Large intestine (tissue), 12 donors: ENCODE measurements at places on chromosomes 13 and 19.
A peak's percentile ranks its signal among the peaks of the same experiment; 100 is the strongest.

DNA sequence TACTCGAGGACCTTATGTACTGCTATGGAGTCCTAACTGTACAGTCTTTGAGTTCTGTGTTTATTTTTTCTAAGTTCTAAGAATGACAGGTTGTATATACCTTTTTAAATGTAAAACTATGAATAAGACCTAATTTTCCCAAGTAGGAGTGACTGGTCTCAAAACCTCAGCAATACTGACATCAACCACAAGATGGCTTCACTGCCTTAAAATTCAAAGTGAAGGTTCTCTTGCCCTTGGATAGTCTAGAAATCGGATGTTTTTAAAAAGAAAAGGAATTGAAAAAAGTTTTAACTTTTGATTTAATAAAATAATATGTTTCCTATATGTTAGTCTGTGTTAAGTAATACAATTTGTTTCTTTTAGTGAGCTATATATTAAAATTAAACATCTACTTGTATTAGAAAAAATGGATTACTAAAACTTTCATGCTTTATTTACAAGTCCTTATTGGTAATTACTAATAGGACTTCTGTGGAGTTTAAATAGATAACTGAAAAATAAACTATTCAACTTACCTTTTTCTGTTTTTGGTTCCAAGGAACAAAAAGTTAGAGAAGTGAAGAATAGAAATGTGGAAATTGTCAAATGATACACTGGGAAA is 52.0 kb downstream of the TDRD3 start:
- peak; percentile 9 for DNase-seq
- no peaks in the 10 kb centered on the region for H3K36me3 ChIP-seq
- H3K4me1 ChIP-seq, result no peaks in the 10 kb centered on the region
- H3K27ac ChIP-seq, result no peak overlapping the region
- no peaks in the 10 kb centered on the region for H3K27me3 ChIP-seq
- no peak overlapping the region for H3K4me3 ChIP-seq

DNA sequence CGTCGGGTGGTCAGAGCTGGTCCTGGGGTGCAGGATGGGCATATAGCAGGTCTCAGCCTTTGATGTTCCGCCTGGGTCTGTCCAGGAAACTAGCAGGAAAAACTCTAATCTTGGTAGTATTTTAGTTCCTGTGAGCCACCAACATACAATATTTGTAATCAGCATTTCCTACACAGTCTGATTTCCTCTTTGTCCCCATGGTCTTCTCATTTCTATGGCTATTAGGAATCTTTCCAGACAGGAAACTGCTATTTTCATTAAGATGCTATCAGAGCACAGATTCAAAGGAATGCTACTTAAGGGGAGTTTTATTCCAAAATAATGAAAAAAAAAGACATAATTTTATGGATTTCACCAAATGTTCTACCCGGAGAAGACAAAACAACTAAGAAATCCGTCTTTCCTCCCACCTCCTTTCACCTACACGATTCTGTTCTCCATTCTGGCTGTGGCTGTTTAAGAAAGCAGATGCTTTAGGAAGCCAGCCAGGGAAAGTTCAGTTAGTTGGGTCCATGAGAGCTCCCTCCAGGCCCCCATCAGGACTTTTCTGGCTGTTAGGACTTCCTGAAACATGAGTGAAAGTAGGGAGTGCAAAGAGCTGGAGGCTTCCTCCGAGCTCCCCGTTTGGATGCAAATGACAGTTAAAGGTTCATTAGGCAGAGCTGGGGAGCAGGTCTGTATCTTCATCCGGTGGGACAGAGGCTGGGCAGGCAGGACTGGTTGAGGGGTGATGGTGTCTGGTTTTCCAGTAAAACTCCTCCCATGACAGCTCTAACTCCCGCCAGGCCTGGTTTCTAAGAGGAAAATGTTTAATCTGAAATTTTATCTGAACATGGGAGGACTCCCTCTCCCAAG is 36.3 kb downstream of the SHISA2 start:
- H3K27ac ChIP-seq, result no peak overlapping the region
- H3K4me1 ChIP-seq, result no peaks in the 10 kb centered on the region
- no peak overlapping the region for H3K4me3 ChIP-seq
- no peak for DNase-seq
- no peaks in the 10 kb centered on the region for H3K36me3 ChIP-seq
- H3K27me3 ChIP-seq, result peaks cover 8% of the 10 kb centered on the region

DNA sequence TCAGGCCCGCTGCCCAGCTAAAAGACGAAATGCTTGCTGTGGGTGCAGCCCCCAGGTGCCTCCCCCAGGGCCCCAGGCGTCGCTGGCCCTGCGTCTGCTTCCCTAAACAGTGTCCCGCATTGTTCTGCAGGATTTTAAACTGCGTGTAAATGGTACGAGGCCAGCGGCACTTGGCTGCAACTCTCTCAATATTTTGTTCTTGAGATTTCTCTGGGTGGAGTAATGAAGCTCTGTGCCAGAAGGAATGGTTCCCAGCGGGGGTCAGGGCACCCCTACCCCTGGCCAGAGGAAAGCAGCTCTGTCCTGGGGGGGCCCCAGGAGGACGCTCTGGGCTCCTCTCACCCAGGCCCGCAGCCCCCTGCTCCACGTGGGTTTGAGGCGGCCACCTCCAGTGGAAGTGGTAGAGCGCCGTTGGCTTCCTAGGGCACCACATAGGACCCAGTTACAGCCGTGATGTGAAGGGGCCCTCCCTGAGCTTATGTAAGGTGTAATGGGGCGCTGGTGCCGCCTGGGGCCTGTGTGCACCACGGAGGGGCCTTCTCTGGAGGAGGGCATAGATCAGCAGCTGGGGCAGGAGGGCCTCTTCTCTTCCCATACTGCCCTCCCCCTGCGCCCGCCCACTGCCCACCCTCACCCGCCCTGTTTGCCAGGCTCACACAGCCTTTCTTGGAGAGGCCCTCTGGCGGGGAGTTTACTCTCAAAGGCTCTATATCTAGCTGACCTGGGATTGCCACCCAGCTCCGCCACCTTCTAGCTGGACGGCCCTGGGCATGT is 19.8 kb downstream of the PAK4 start:
- H3K4me3 ChIP-seq, result peak overlapping the region; percentile 5
- H3K27me3 ChIP-seq, result no peaks in the 10 kb centered on the region
- DNase-seq, result peak; percentile 92
- peaks cover 49% of the 10 kb centered on the region for H3K4me1 ChIP-seq

GRCh38 chr19:55528030-55528803 is 8.7 kb downstream of the SBK2 start:
- peaks cover 5% of the 10 kb centered on the region for H3K27me3 ChIP-seq
- peak; percentile 30 for DNase-seq
- no peak overlapping the region for H3K4me3 ChIP-seq
- H3K27ac ChIP-seq, result no peak overlapping the region

DNA sequence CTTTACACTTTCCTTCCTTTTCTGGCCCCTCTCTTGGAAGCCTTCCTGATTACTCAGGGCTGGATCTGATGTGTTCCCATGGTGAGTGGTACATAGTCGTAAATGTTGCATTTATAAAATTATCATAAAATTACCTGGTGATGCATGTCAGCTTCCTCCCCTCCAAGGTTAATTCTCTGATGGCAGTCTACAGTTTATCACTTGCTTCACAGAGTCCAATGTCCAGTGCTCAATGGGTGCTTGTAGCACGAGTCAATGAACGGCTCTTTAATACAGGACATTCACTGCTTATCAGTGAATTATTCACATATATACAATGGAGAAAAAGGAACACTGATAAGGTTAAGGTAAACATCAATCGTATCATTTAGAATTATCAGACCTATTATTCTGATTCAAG is 27.0 kb upstream of the OXGR1 start:
- H3K27me3 ChIP-seq, result no peaks in the 10 kb centered on the region
- peak overlapping the region; percentile 27 for H3K27ac ChIP-seq
- peak; percentile 89 for DNase-seq
- H3K4me3 ChIP-seq, result no peak overlapping the region
- H3K36me3 ChIP-seq, result no peaks in the 10 kb centered on the region

DNA sequence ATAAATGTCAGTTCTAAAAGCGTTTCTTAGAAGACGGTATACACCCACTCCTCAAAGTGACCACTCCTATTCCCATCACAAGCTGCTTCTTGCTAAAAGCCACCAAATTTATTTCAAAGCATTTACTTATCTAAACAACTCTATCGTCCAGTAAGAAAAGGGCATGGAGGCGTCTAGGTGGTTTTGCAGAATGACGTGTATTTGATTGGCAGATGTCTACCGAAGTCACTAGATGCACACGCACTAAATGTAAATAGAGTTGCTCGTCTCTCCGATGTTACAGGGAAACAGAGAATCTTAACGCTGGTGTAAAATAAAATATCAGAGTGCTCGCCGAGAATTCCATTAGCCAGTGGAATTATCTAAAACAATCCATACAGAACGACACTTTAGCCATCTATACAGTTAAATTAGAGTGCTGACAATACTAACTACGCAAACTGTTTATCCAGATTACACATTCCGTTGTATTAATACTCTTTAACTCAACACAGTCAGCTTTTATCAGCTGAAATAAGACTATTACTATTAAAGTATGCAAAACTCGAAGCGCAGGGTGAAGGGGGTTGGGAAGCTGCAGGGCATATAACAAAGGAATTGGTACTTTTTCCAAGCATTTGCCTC is 1.9 kb downstream of the KLF12 start:
- no peaks in the 10 kb centered on the region for H3K27me3 ChIP-seq
- H3K36me3 ChIP-seq, result no peaks in the 10 kb centered on the region
- peak; percentile 32 for DNase-seq

DNA sequence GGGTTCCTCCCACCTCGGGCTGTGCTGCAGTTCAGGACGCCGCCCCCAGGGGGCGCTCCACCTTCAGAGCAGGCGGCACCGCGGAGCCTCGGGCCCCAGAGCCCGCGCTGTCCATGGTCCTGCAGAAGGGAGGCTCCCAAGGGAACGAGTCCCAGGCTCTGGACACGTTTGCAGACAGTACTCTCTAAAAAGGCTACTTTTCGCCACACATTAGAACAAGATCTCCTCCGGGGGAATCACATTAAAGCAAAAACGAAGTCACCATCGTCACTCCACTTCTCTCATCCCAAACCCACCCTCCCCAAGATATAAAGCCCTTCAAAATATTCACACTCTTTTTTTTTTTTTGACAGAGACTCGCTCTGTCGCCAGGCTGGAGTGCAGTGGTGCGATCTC is 4.6 kb upstream of the SIGLEC10 start:
- H3K4me3 ChIP-seq, result no peak overlapping the region
- H3K27ac ChIP-seq, result no peak overlapping the region
- no peaks in the 10 kb centered on the region for H3K36me3 ChIP-seq

DNA sequence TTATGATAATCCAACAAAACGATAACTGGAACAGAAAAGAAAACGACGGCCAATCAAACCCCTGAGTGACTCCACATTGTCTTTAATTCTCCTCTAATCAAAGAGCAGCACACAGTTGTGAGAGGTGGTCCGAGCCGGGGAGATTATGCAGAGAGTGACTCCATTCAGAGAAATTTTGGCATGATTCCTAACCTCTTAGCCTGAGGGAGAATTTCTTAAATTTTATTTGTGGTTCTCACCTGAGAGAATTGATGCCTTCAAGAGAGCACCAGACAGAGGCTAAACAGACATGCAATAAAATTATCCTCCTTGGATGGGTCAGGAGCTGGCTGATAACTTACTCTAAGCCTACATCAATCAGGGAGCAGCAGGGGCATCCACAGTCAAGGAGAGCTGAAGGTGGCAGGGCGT is 310.0 kb upstream of the KLF12 start:
- no peaks in the 10 kb centered on the region for H3K27me3 ChIP-seq
- no peak overlapping the region for H3K27ac ChIP-seq
- H3K4me3 ChIP-seq, result no peak overlapping the region

GRCh38 chr13:64718116-64718515 is 2512.0 kb downstream of the PCDH9 start:
- H3K36me3 ChIP-seq, result no peaks in the 10 kb centered on the region
- H3K4me3 ChIP-seq, result no peak overlapping the region
- DNase-seq, result no peak
- no peaks in the 10 kb centered on the region for H3K4me1 ChIP-seq
- no peak overlapping the region for H3K27ac ChIP-seq

DNA sequence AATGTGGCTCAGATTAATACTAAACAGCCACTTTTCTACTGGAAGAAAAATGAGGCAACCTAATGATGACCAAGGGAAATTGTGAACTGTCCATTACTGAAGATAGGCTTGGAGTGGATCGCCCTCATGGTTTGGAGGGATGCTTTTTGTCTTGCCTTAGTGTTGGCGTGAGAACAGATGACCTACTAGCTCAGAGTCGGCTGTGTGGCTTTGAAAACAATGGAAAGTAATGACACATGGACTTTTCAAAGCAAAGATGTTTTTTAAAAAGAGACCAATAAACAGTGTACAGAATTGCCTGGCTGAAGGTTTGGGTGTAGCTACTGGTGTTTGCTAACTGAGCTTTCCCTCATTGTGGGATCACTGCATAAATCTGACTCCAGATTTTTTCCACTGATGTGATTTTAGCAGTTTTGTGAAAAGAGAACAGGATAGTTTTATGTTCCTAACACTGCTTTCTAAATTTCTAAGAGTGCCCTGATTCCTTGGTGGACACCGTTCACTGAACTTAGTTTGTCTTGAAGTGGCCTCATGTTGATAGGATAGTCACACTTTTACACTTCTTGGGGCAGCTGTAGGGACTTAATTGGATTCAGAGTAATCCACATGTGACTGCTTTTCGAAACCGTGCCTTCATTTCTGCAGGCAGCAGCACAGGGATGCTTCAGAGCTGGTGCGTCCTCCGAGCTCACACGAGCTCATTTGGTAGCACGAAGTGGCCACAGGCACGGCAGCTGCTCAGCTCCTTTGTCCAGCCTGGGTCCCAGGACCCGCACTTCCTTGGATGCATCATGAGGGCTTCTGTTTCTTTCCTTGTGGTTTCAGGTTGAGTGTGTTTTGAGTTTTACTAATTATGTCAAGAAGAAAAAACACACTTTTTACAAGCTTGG is 4.3 kb downstream of the CEBPG start:
- H3K27me3 ChIP-seq, result no peaks in the 10 kb centered on the region
- DNase-seq, result no peak
- H3K27ac ChIP-seq, result peak overlapping the region; percentile 94
- H3K4me1 ChIP-seq, result peaks cover 40% of the 10 kb centered on the region
- H3K36me3 ChIP-seq, result peaks cover 27% of the 10 kb centered on the region

GRCh38 chr13:65260946-65261891 is 1968.9 kb downstream of the PCDH9 start:
- H3K27me3 ChIP-seq, result no peaks in the 10 kb centered on the region
- H3K27ac ChIP-seq, result no peak overlapping the region

- peak overlapping the region; percentile 11 for H3K27ac ChIP-seq
- H3K4me1 ChIP-seq, result peaks cover 32% of the 10 kb centered on the region
Observed at GRCh38 chr19:49567861-49568441, 12.4 kb downstream of the NOSIP start.

GRCh38 chr13:52599848-52600603 is 42.2 kb upstream of the HNRNPA1L2 start:
- peak overlapping the region; percentile 48 for H3K27ac ChIP-seq
- peak overlapping the region; percentile 68 for H3K4me3 ChIP-seq
- H3K36me3 ChIP-seq, result no peaks in the 10 kb centered on the region
- H3K27me3 ChIP-seq, result no peaks in the 10 kb centered on the region

DNA sequence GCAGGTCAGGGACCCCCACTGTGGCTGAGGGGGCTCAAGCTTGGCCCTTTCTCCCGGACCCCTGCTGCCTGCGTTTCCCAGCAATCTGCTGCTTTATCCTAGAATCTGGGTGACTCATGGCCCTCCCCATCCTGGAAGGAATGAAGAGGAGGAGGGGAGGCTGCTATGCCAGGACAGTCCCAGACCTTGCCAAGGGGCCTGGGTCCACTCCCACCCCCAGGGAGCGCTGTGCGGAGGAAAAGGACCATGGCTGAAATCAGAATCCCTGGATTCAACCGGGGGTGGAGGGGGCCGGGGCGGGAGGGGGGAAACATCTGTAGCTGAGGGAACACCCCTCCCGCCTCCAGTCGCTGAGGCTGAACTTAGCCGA is 20.5 kb downstream of the ZNF114 start:
- DNase-seq, result no peak
- no peak overlapping the region for H3K27ac ChIP-seq
- peak overlapping the region; percentile 41 for H3K4me3 ChIP-seq
- H3K36me3 ChIP-seq, result peaks cover 13% of the 10 kb centered on the region
- H3K4me1 ChIP-seq, result peaks cover 8% of the 10 kb centered on the region
- H3K27me3 ChIP-seq, result peaks cover 5% of the 10 kb centered on the region
